Ammon's horn (tissue), 1 donor: ENCODE measurements at places on chromosomes 12 and 14.

DNA sequence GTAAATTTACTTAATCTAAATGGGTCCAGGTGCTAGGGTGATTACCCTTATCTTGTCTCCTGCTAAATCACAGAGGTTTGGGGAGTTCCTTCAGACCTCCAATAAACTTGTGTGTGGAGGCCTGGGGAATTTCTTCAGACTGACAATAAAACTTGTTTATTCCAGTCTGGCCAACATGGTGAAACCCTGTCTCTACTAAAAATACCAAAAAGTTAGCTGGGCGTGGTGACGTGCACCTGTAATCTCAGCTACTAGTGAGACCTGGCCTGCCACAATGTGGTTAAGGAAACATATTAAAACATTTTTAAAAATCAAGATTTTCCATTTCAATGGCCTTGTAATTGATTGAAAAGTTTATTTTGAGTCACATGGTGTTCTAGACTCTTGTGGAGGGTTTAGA lies 126.9 kb upstream of the FGD4 start:
- DNase-seq = no peak

DNA sequence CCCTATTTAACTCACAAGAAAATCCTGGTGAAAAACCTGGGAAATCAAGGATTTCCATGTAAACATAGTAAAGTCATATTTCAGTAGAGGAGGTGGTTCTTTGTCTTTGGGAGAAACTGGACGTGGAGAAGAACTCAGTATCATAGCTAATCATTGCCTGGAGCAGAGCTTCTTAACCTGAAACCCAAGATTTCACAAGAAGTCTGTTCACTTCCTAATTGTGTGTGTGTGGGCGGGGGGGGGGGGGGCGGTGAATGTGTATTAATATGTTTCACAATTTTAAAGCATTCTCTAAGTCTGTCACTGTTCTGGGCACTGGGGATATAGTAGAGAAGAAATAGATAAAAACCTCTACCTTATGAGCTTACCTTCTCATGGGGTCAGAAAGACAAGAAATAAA lies 96.7 kb upstream of the PPP4R3A start:
- DNase-seq = no peak

DNA sequence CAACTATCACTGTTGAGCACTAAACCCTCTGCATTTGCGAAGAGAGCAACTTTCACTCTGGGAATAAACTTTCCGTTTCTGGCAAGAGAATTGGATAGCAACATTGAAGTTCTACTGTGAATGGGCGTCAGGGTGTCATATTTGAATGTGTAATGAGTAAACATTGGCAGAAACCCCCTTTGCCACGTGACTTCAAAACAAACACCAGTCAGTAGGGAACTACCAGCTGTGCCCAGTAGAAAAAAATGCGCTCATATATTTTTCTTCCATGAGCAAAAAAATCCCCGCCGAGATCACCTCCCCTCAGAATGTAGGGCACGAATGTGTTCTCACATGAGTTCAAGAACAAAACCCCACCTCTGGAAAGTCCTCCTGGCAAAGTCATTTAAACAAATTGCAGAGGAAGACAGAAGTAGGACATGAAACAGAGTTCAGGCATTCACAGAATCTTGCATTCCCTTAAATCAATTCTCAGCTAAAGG lies 80.6 kb downstream of the BTG1 start:
- DNase-seq = peak; percentile 63

DNA sequence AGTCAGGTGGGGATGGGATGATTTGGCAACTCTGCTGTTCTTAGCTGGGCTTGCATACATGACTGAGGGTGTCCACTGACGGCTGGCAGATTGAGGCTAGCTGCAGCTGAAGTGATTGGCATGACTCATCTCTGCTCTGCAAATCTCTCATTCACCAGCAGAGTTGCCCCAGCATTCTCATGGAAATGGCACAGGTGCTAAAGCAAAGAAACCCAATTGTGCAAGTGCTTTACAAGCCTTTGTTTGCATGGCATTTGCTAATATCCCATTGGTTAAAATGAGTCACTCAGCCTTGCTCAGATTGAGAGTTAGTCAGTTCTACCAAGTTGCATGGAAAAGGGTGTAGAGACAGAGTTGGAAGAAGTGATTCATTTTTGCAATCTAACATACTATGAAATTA lies 389.7 kb upstream of the FAR2 start:
- no peak for DNase-seq

GRCh38 chr12:569091-569676 lies 94.1 kb downstream of the NINJ2 start:
- DNase-seq = no peak
